ENCODE measurements at places on chromosomes 1 and 21.

- DNase-seq: no peak
Observed at GRCh38 chr1:184909019-184909418, 65.3 kb downstream of the NIBAN1 start.

- DNase-seq: no peak
Observed at GRCh38 chr1:10326251-10326650, 72.6 kb upstream of the PGD start.

GRCh38 chr1:12384836-12385456 is 155.1 kb downstream of the VPS13D start:
- DNase-seq: no peak

DNA sequence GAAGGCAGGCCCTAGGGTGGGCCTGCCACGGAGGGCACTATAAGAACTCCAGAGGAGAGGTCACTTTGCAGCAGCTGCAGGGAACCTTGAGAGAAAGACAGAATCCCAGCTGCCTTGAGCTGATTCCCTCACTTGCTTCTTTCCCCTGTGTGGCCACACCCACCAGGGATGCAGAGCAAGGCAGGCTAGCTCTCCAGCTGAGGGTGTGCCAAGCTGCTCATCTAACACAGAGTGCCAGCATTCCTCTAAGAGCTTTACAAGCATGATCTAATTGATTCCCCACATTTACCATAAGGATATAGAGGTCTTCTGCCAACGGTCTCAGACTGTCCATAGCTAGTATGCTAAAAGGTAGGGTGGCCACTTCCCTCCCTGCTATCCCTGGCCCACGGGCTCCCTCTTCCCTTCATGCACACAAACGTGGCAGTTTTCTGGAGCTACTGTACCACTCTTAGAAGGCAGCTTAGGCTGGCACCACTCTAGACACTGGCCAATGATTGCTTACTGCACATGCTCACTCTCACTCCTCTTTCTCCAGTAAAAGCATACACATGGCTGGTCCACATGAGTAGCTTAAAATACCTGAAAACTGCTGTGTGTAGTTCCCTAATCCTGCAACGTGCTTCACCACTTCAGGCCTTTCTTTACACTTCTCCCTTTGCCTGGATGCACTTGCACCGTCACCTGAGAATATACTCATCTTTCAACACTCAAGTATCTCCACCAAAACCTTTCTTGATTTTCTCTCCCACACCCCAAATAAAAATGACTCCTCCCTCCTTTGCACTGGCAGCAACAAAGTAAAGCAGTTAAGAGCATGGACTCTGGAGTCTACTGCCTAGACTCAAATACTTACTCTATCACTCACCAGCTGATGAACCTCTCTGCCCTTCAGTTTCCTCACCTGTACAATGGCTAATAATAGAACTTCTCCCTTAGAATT is 57.7 kb downstream of the DMAP1 start:
- DNase-seq: no peak

DNA sequence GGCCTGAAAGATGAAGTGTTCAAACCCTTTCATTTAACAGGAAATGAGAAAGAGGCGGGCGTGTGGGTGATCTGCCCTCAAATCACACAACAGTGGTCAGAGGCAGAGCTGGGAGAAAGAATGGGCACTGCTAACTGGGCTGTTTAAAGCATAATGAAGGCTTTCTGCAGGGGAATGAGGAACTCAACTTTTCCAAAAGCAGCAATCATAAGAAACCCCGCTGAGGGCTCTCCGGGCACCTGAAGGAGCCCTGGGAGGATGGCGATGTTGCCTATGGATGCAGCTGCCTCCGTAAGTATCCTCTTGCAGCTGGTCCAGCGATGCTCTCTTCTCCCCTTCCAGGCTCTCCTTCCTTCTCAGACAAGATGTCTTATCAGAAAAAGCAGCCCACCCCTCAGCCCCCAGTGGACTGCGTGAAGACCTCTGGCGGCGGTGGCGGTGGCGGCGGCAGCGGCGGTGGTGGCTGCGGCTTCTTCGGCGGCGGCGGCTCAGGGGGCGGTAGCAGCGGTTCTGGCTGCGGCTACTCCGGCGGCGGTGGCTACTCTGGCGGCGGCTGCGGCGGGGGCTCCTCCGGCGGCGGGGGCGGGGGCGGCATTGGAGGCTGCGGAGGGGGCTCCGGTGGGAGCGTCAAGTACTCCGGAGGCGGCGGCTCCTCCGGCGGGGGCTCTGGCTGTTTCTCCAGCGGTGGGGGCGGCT is 1.2 kb downstream of the LORICRIN start:
- peak; percentile 22 for DNase-seq

Measured in astrocyte of the hippocampus (primary cell).